Osteoblast (primary cell): ENCODE measurements at places on chromosomes 5 and 9. TPM values are rescaled to one million over a fixed set of nuclear protein-coding genes. Genes with fewer than 3 reads are reported as not detected.

The LRRC19 gene
- total RNA-seq: under 0.01 TPM in 2 replicates

The PDGFRB gene
- 531 and 567 TPM in 2 replicates for total RNA-seq

The ADAMTS12 gene
- total RNA-seq: 6.9 and 8.3 TPM in 2 replicates

The DMGDH gene
- total RNA-seq: 7.2 and 9.7 TPM in 2 replicates

The SEMA6A gene
- total RNA-seq: under 0.01 TPM in 2 replicates

The CCL28 gene
- 11.8 and 15.6 TPM in 2 replicates for total RNA-seq

The BTNL8 gene
- total RNA-seq: not detected in 2 replicates

The PTGS1 gene
- 2.5 and 3.2 TPM in 2 replicates for total RNA-seq

DNA sequence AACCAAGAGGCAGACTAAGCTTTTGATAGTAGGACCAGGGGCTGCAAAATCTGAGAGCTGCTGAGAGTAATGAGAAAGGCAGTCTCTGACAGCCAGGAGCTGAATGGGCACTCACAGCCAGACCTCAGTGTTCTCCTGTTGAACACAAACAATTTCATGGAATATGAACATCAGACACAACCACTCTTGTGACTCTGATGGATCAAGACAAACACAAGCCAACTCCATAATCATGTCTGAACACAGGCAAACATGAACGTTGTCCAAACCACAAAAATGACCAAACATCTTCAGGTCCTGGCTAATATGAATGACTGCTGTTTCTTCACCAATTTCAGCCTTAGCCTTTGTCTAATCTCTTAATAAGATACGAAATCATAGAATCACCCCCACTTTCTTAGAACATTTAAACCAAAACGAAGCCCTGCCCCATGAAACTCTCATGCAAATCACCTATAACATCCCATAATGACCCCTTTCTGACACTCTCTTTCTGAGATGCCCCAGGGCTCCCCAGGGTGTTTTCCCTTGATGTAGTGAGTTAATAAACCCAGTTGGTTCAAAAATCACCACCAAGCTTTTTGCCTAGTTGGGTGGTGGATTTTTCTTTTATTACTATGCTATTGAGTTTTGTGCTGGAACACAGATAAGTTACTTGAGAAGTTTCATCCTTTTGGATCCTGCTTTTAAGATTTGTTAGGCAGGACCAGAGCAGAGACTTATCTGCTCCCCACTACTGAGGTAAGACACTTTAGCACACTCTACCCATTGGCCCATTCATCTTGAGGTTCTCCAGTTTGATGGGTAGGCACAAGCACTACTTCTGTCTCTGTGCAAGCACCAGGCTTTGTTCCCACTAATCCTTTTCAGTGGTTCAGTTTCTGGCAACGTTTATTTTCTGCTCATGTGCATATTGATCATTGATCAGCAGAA lies 5.9 kb upstream of the ERAP2 start:
- H3K27me3 ChIP-seq: no peaks in the 10 kb centered on the region
- no peaks in the 10 kb centered on the region for H3K36me3 ChIP-seq
- no peak overlapping the region for H3K4me3 ChIP-seq
- no peak for DNase-seq
- H3K4me1 ChIP-seq: peaks cover 5% of the 10 kb centered on the region

DNA sequence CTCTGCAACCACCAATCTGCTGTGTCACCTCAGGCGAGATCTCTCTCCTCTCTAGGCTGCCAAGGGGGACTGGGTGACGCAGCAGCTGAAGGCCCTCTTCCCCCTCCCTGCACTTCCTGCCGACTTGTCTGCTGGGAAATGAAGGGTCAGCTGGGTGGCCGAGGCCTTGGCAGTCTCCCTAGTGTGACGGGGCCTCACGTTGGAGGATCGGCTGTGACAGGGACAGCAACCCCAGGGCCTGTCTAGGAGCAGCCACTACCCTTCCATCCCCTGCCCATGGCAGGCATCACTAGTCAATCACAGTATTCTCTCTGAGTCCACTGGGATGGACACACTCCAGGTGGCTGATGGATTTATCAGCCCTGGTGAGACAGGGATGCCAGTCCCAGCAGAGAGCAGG lies 107.3 kb upstream of the SARDH start:
- no peaks in the 10 kb centered on the region for H3K36me3 ChIP-seq
- peaks cover 12% of the 10 kb centered on the region for H3K4me1 ChIP-seq
- DNase-seq: peak; percentile 98
- H3K27me3 ChIP-seq: no peaks in the 10 kb centered on the region
- H3K4me3 ChIP-seq: no peak overlapping the region

DNA sequence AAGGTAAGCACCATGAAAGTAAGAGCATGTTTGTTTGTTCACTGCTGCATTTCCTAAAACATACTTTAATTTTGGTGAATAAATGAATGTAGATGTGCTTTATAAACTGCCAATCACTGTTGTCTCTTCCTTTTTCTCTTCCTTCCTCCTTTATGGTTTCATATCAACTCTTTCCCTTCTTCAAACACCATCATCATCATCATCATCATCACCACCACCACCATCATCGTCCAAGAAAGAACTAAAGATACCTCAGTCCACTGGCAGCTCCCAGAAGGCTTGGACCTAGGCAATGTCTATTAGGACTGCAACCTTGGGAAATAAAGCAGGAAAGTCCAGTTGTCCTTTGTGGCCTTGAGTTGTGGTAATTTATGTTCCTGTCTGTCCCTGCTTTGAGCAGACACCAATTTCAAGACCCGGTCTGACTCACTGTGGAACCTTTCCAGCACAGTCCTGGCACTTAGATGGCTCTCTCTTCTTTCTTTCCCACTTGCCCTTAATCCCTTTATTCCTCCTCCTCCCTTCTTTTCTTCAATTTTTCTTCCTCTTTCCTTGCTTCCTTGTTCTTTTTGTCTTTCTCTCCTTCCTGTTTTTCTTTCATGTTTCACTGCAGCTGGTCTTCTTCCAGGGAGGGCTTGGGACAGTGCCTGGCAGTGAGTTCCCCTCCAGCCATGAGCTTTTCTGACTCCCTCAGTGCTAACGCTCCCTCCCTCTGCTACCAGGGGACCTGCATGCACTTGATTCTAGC lies 99.3 kb downstream of the ANGPTL2 start:
- no peaks in the 10 kb centered on the region for H3K36me3 ChIP-seq
- no peak for DNase-seq
- peaks cover 11% of the 10 kb centered on the region for H3K4me1 ChIP-seq
- no peak overlapping the region for H3K27ac ChIP-seq

DNA sequence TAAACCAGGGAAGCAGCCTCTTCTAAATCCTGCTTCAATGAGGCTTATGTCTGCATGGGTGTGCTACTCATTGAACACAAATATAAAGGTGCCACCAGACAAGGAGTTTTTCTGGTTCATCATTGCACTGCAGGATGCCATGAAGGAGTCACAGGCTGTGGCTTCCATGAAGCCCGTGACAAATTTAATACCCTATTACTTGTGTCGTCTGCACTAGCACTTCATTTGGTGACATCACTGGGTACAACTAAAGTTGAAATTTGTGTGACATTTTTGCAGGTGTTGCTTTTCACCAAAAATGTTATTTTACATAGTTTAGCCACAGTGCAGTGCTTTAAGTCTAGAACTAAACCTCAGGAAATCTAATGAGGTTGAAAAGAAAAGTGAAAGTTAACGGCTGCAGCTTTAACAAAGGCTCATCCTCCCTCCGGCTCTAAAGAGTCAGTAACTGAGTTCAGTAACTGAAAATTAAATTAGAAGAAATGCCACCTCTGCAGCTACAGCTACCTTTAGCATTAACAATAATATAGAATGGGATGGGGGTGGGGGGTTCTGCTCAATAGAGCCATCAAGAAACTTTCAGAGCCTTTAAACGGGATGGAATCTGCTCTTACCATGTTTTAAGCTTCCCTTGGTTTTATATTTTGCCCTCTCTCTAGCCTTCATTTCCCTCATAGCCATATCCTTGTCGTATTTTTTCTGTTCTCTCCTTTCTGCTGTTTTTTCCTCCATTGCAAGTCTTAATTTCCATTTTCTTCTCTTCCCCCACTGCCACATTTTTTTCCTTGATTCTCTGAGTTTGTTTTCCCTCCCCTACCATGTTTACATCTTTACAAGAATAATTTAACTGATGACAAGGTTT lies 233.8 kb upstream of the TMEM161B start:
- peak overlapping the region; percentile 70 for H3K4me3 ChIP-seq
- H3K27ac ChIP-seq: no peak overlapping the region
- no peak for DNase-seq
- H3K36me3 ChIP-seq: no peaks in the 10 kb centered on the region
- peaks cover 7% of the 10 kb centered on the region for H3K4me1 ChIP-seq

DNA sequence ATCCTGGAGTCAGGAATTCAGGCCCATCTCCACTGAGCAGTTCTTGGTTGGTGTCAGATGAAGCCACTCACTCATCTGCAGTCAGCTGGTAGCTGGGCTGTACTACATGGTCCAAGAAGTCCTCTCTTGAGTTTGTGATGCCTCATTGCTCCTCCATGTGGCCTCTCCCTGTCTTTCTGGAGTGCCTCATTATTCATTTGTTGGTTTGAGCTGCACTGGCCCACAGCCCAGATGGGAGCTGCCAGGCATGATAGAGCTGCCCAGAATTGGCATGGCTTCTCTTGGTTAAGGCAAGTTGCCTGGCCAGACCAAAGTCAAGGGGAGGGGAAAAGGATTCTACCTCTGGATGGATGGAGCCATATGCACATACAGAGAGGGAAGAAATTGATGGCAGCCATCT lies 8.0 kb downstream of the PTCD2 start:
- no peaks in the 10 kb centered on the region for H3K27me3 ChIP-seq
- peaks cover 21% of the 10 kb centered on the region for H3K4me1 ChIP-seq
- DNase-seq: peak; percentile 66

GRCh38 chr9:34566322-34566721 lies 23.2 kb downstream of the CNTFR start:
- no peak for DNase-seq
- no peak overlapping the region for H3K27ac ChIP-seq
- peaks cover 11% of the 10 kb centered on the region for H3K27me3 ChIP-seq
- no peak overlapping the region for H3K4me3 ChIP-seq
- H3K36me3 ChIP-seq: no peaks in the 10 kb centered on the region

- H3K4me1 ChIP-seq: no peaks in the 10 kb centered on the region
- peak; percentile 86 for DNase-seq
- no peak overlapping the region for H3K27ac ChIP-seq
- H3K27me3 ChIP-seq: no peaks in the 10 kb centered on the region
- no peaks in the 10 kb centered on the region for H3K36me3 ChIP-seq
- H3K4me3 ChIP-seq: no peak overlapping the region
These were observed 48.7 kb downstream of the EXD3 start for GRCh38 chr9:137374131-137374845.

GRCh38 chr9:136613824-136614371 lies 48.8 kb upstream of the EGFL7 start:
- peaks cover 14% of the 10 kb centered on the region for H3K4me1 ChIP-seq
- H3K36me3 ChIP-seq: no peaks in the 10 kb centered on the region
- no peak overlapping the region for H3K4me3 ChIP-seq
- DNase-seq: peak; percentile 93
- no peaks in the 10 kb centered on the region for H3K27me3 ChIP-seq

- no peak overlapping the region for H3K4me3 ChIP-seq
- H3K4me1 ChIP-seq: peaks cover 13% of the 10 kb centered on the region
- DNase-seq: peak; percentile 72
- no peaks in the 10 kb centered on the region for H3K27me3 ChIP-seq
- no peaks in the 10 kb centered on the region for H3K36me3 ChIP-seq
- H3K27ac ChIP-seq: no peak overlapping the region
These were observed 5.3 kb upstream of the TJP2 start for GRCh38 chr9:69168709-69169217.

- peaks cover 52% of the 10 kb centered on the region for H3K4me1 ChIP-seq
These were observed 81.2 kb downstream of the GLDC start for GRCh38 chr9:6564360-6564759.

DNA sequence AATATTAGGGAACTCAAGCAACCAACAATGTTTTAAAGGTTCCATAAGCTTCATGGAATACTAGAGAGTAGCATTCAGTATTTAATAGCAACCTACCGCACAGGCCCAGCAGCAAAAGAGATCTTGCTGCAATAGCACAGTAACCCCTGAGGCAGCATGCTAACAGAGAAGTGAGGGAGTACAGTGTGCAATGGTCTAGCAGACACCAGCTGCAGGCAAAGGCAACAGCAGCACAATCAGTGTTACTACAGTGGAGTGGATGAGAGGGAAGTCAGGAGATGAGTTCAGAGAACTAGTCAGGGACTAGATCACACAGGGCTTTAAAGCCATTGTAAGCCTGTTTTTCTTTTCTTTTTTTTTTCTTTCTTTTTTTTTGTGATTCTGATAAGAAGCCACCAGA lies 2.8 kb downstream of the TICAM2 start:
- no peaks in the 10 kb centered on the region for H3K36me3 ChIP-seq
- H3K4me3 ChIP-seq: no peak overlapping the region
- no peak for DNase-seq
- H3K27me3 ChIP-seq: no peaks in the 10 kb centered on the region

DNA sequence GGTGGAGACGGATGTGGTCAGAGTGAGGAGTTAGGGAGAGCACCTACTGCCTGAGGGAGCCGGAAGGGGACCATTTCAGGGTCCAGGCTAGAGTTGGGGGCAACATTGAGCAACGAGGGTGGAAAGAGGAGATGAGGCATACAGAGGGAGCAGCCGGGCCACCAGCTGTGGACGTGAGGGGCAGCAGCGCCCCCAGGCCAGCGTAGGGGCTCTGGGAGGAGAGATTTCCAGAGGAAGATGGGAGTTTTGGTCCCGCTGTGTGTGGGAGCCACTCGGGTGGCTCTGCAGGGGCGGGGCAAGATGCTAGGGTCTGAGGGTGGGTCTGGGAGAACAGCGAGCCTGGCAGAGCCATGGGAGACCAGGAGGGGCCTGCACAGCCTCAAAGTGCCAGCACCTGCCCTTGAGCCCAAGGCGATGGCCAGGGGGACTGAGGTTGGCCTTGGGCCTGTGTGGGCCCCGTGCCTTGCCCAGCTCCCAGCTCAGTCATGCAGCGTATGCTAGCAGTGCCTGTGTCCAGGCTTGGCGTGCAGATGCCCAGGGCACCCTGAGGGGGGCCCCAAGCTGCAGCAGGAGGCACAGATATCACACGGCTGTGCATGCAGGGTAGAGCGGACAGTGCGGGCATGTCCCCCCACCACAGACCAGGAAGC lies 80.5 kb upstream of the PPP1R26 start:
- no peaks in the 10 kb centered on the region for H3K36me3 ChIP-seq
- H3K4me3 ChIP-seq: no peak overlapping the region
- no peaks in the 10 kb centered on the region for H3K4me1 ChIP-seq
- no peak overlapping the region for H3K27ac ChIP-seq

DNA sequence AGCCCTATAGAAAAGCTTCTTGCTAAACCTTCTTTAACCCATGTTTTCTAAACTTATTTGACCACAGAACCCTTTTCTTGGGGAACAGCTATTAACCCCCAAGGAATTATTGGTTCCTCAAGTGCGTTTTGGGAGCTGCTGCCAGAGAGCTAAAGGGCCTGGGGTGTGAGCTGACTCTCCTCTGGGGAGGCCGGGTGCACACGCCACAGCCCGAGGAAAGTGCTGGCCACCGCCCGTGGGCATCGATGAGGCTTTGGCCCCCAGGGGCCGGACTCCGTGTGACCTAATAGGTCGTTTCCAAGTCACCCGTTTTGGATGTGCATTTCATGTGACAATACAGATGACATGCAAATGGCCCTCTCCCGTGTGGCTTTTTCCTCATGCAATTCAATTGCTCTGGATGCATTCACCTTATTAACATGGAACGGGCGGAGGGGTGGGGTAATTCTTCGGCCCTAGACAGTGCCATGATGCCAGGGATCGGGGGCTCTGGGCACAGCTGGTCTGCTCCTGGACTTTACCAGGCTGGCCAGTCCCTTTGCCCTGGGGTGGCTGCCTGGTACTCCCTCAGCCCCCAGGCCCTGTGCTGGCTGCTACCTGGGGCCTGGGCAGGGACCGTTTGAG lies 19.5 kb downstream of the PLPP7 start:
- H3K4me3 ChIP-seq: no peak overlapping the region
- no peaks in the 10 kb centered on the region for H3K4me1 ChIP-seq
- no peak overlapping the region for H3K27ac ChIP-seq
- no peaks in the 10 kb centered on the region for H3K27me3 ChIP-seq
- no peak for DNase-seq

GRCh38 chr9:27632254-27632653 lies 59.0 kb upstream of the C9orf72 start:
- H3K27me3 ChIP-seq: no peaks in the 10 kb centered on the region
- no peaks in the 10 kb centered on the region for H3K36me3 ChIP-seq
- no peaks in the 10 kb centered on the region for H3K4me1 ChIP-seq
- no peak for DNase-seq
- H3K4me3 ChIP-seq: no peak overlapping the region
- H3K27ac ChIP-seq: no peak overlapping the region
